ENCODE measurements at places on chromosomes 1 and 21.

GRCh38 chr1:216690603-216691002 lies 32.6 kb downstream of the ESRRG start:
- DNase-seq = no peak

- DNase-seq = no peak
Observed at GRCh38 chr1:227321035-227321434, 2.7 kb upstream of the CDC42BPA start.

- no peak for DNase-seq
Observed at GRCh38 chr1:17826165-17826488, 71.0 kb downstream of the ACTL8 start.

- DNase-seq = no peak
Observed at GRCh38 chr1:192973988-192974387, 85.2 kb downstream of the UCHL5 start.

- no peak for DNase-seq
Observed at GRCh38 chr21:46095083-46095719, 2.7 kb upstream of the COL6A2 start.

DNA sequence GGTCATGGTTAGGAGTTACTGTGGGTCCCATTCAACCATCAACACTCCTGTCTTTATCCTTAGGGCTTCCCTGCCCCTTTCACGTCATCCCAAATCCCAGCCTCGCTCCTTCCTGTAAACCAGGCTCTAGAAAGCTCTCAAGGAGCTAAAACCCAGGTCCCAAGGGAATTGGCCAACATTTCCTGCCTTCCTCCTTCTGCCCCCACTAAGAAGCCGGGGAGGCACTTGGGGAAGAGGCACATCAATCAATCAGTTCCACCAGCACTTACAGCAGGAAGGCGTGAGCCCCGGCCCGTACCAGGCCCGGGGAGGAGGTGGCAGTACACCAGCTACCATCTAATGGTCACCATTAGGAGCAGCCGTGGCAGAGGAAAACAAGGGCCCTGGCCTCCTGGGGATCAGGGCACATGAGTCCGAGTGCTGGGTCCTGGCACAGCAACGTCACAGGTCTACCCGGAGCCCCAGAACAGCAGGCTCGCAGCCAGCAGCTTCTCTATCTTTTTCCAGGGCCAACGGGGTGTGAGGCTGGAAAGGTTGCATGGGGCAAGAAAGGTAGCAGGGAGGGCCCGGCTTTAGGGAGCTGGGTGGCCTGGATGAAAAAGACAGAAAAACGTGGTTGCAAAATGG lies 108.6 kb downstream of the CASZ1 start:
- no peak for DNase-seq

- DNase-seq = no peak
Observed at GRCh38 chr1:173635116-173635515, at the start of gene TEX50. TSS of gene TEX50 (plus strand) at chr1:173635338. CDS start at chr1:173635522, 184 bp downstream.

DNA sequence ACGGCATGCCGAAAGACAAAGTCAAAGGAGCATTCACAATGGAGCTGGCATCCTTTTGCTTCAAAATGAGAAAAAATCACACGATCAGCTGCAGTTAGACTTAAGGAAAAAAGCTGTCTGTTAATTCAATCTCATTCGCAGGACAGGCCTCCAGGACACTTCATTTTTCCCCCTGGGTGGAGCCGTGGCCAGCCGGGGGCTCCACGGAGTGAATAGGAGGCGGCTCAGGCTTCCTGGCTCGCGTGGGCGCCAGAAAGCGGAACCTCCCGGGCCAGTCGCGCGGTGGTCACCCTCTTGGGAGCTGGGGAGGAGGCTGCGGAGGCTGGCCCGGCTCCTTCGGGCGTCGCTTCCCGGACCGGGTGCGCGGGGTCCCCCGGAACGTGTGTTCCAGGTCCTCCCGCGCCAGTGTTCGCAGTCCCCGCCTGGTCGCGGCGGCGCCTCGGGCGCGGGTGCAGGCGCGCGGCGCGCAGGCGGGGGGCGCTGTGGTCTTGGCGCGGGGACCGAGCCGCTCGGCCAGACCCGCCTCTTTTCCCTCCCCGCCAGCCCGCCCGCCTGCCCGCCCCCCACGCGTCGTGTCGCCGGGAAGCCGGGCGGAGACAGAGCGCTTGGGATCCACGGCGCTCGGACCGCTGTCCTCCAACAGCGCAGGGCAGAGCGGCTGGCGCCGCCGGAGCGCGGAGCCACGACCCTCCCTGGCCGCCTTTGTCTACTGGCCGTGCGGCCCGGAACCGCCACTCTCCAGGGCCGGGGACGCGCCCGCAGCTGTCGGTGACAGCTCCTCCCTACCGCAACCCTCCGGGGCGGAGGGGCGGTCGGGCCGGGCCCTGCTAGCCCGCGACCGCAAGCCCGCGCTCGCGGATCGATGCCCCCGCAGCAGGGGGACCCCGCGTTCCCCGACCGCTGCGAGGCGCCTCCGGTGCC lies at the start of gene RHOU:
RHOU (plus strand) TSS at position 599 of the 921 bp plus-strand sequence; CDS start at position 863, 264 bp downstream.
- peak; percentile 69 for DNase-seq

GRCh38 chr1:219292341-219292740 lies 118.7 kb downstream of the LYPLAL1 start:
- no peak for DNase-seq

DNA sequence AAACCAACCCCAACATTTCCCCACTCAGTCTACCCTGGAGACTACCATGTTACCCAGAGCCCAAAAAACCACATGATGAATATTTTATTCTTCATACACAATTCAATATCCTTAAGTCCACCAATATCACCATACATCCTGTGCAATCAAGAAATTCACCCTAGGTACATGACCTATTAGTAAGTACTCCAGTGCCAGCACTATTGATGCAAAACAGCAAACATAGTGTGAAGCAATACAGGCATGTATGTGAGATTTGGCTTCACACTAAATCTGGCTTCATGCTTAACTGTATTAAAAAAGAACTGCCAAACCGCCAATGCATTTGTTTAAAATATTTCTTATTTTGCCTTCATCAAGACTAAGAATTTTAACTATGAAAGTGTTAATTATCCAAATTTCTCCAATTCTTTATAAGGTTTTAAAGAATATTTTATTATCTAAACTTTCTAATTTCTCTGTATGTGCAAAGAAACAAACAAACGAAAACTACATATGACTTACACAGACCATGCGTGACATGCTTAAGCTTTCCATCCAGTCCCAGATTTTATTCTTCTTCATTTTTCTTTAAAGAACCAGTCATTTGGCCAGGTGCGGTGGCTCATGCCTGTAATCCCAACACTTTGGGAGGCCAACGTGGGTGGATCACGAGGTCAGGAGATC lies 22.4 kb upstream of the TMEM125 start:
- DNase-seq = no peak

DNA sequence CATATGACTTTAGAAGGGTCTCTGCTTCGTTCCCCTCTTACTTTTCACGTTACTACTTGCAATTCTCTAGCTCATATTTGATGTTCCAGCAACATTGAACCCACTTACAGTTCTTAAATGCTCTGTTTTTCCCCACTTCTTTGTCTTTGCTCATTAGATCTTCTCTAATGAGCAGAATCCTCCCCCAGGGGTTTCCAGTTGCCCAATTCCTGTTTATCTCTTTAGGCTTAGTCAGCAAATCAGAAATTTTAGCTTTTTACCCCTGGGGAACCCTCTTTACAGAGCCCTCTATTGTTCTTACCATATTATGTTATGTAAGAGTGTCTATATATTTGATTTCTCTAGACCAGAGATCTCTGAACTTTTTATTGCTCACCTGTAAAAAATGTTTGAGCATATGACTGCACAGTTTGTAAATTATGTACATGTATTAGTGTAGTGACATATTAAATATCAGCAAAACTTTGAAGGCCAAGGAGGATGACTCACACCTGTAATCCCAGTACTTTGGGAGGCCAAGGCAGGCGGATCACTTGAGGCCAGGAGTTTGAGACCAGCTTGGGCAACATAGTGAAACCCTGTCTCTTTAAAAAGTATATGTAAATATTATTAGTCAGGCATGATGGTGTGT lies 71.4 kb downstream of the FNBP1L start:
- no peak for DNase-seq

All from pons (tissue), 1 donor.